ENCODE measurements at places on chromosomes 1 and 21.

DNA sequence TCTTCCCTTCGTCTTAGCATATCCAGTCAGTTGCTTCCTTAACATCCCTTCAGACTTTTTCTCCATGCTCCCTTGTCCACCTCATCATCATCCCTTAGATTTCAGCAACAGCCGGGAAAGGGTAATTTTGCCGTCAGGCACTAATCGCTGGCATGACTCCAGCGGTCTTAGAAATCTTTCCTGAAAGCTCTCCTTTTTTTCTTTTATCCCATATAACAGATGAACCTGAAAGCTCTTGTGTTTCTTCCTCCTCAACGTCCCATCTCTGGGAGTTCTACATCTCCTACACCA is 10.4 kb upstream of the BOLA1 start:
- no peak for DNase-seq

DNA sequence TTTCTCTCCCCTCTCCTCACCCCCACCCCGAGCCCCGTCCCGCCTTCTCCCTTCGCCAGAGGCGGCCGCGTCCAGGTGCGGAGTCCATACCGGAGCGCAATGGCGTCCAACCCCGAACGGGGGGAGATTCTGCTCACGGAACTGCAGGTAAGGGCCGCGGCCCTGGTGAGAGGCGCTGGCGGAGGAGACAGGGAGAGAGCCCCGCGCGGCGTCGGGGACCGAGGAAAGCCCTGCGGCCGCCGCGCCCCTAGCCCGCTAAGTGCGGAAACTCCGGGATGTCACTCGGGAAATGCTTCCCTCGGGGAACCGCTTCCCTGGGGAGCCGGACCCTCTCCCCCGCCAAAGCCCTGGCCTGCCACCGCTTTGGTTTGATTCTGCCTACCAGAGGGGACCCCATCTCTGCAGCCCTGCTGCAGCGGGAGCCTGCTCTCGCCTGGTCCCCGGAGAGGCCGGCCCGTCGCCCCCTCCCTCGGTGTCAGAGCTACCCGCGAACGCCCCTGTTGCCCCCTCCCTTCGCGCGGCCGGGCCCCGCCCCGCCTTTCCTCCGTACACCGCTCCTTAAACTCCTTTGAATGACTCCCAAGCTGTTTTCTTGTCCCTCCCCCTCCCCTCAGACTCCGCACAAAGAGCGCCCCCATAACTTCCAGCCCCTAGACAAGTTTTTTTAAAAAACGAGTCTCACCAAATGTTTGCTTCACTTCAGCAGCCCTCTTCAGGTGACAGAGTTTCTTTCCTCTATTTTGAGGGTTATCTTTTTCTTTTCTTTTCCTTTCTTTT is 597 bp downstream of the PKN2 start:
- DNase-seq, result peak; percentile 71

- DNase-seq, result no peak
Observed at GRCh38 chr1:85132078-85132720, 68.6 kb downstream of the SYDE2 start.

DNA sequence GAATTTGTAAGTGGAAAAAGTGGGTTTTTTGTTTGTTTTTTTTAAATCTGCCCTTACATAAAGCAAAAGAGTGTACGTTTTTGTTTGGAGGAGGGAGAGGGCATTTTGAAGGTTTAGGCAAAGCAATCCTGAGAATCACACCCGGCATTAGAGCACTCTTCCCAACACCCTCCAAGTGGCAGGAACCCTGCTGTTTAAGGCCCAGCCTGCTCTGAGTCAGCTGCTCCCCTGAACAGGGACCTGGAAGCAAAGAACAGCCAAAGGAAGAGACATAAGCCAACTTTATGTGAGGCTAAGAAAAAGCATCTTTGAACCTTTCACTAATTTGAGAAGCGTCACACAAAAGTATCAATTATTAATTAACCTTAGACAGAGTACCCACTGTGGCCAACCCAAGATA is 16.9 kb downstream of the MTFR1L start:
- DNase-seq, result no peak

GRCh38 chr1:23634840-23635651 is 56.6 kb upstream of the RPL11 start:
- peak; percentile 33 for DNase-seq

DNA sequence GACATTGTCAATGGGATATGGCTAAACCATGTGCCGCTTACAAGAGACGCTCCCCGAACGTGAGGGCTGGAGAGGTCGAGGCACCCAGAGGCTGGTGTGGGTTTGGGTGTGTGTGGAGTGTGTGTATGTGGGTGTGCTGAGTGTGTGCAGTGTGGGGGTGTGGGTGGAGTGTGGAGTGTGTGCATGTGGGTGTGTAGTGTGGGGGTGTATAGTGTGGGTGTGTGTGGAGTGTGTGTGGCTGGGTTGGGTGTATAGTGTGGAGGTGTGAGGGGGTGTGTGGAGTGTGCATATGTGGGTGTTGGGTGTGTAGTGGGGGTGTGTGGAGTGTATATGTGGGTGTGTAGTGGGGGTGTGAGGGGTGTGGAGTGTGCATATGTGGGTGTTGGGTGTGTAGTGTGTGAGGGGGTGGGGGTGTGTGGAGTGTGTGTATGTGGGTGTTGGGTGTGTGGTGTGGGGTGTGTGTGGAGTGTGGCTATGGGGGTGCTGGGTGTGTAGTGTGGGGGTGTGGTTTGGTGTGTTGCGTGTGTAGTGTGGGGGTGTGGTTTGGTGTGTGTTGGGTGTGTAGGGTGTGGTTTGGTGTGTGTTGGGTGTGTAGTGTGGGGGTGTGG is 42.2 kb downstream of the SLC19A1 start:
- no peak for DNase-seq

DNA sequence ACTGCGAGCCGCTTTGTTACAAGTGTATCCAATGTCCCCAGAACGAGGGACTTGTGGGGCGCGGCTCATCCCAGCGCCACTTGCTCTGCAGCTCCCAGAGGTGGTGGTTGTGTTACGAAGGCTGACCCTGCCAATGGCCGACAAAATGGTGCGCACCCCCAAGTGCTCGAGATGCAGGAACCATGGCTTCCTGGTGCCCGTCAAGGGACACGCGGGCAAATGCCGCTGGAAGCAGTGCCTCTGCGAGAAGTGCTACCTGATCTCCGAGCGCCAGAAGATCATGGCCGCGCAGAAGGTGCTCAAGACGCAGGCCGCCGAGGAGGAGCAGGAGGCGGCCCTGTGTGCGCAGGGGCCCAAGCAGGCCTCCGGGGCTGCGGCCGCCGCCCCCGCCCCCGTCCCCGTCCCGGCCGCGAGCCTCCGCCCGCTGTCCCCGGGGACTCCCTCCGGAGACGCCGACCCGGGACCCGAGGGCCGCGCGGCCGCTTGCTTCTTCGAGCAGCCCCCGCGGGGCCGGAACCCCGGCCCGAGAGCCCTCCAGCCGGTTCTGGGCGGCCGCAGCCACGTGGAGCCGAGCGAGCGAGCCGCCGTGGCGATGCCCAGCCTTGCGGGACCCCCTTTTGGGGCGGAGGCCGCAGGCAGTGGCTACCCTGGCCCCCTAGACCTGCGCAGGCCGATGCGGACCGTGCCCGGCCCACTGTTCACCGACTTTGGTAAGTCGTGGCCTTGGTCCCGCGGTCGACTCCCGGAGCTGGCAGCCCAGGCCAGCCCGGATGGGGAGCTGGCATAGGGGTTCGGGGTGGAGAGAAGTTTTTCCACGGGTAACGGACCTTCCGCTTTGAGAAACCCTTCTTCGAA is at the start of gene DMRTB1:
TSS of gene DMRTB1 (plus strand) at position 79 of the 855 bp plus-strand sequence. CDS start at position 134, 55 bp downstream.
- no peak for DNase-seq

GRCh38 chr21:41011098-41011731 is 156.7 kb upstream of the BACE2 start:
- DNase-seq, result no peak

DNA sequence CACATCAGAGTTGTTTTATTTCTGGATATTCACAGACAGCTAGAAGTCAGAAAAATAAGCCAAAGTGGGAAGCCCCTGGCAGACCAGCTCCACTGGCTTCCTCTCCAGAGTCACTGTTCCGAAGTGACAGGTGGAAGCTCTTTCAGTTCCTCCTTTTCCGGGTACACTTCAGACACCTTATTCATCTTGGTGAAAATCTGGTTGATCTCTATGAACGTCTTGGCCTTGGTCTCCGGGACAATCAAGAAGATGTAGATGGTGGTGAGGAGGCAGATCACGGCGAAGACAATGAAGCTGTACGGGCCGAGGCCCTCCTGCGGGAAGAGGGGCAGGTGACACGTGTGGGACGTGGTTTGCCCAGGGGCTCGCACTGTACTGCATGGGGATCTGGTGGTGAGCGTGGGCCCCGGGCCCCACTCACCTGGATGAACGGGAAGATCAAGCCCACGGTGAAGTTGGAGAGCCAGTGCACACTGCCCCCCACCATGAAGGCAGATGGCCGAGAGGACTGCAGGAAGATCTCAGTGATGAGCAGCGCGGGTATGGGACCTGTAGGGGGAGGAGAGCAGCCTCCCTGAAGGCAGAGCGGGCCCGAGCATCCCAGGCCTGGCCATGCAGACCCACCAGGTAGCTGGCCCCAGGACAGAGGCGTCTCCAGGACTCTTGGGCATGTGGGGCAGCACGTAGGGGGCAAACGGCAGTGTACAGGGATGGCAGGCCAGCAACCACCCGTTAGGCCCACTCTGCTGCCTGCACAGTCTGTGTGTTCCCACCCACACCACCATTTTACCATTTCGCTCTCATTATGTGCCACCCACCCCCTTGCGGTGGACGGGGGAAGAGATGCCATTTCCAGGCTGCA is 11.5 kb upstream of the SLC2A7 start:
- DNase-seq, result no peak

DNA sequence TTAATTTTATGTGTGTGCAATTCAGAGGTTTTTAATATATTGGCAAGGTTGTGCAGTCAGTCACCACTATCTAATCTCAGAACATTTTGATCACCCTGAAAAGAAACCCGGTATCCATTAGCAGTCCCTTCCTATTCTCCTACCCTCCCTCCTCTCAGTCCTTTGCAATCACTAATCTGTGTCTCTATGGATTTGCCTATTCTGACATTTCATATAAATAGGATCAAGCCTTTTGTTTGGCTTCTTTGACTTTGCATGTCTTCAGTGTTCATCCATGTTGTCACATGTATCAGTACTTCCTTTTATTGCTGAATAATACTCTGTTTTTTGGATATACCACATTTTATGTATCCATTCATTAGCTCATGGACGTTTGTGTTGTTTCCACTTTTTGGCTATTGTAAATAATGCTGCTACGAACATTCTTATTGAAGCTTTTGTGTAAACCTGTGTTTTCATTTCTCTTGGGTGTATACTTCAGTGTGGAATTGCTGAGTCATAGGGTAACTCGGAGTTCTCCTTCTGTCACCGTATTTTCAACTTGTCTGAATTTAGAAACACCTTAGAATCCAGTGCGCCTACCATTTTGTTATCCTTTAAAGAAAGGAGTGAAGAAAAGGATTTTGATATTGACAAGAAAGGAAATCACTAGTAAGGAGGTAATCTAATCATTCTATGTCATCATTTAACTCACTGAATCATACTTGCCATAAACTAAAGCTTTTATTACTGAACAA is 3.4 kb downstream of the CEP85 start:
- no peak for DNase-seq

DNA sequence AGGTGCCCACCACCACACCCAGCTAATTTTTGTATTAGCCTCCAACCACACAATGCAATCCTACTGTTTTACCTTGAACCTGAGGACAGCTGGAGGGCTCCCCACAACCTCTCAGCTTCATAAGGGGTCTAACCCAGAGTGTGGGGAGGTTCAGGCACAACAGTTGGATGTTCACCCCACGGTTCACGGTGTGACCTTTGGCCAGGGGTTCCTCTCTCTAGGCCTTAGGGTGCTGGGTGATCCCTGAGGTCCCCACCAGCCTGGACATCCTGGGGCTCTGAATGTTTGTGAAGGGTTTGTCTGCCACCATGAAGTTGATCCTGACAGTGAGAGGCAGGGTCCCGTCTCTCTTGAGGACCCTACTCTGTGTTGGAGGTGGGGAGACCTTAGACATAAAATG is 3.9 kb downstream of the ACOT11 start:
- no peak for DNase-seq

GRCh38 chr1:201678264-201679101 is 139.6 kb downstream of the NAV1 start:
- no peak for DNase-seq

GRCh38 chr1:57424231-57425027 is 569 bp upstream of the DAB1 start:
- DNase-seq, result peak; percentile 7

DNA sequence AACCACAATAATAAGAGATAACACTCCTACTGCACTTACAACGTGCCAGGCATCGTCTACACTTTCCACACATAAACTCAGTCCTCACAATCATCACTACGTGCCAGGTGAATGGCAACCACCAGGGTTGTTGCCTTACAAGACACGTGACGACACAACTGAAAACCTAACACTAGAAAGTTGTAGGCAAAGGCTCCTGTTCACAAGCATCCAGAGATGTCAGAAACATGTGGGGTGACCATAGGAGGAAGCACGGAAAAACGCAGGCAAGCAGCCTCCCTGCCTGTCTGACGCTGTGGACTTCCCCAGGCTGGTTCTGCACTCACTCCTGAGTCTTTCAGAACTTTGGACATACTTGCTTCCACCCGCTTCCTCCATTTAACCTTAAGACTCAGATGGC is 7.0 kb downstream of the CAPZB start:
- no peak for DNase-seq

DNA sequence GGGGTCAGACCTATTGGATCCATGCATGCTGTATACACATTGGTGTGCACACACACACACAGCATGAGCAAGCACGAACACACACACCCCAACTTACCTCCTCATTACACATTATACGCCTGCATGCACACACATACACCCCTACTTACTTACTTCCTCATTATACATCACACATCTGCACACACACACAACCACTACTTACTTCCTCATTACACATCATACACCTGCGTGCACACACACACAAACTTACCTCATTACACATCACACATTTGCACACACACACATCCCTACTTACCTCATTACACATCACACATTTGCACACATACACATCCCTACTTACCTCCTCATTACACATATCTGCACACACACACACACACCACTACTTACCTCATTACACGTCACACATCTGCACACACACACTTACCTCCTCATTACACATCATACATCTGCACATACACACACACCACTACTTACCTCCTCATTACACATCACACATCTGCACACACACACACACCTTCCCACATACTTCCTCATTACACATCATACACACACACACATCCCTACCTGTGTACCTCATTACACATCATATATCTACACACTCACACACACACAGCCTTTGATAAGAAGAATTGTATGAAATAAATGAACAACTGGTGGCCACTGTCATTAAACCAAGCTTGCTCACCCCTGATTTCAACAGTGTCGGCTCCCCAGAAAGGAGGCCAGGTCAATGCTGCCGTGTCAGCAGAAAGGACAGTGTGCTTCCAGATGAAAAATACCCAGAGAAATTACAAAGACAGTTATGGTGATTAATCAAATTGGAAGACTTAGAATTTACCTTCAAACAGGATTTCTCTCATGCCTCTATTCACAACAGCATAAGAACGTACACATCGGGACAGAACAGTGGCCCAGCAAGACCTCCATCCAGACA is 117.8 kb downstream of the SETD4 start:
- DNase-seq, result no peak
